ENCODE measurements at places on chromosomes 3 and 15.

- no peak for DNase-seq
These were observed 438.4 kb upstream of the THBS1 start for GRCh38 chr15:39142500-39142899.

DNA sequence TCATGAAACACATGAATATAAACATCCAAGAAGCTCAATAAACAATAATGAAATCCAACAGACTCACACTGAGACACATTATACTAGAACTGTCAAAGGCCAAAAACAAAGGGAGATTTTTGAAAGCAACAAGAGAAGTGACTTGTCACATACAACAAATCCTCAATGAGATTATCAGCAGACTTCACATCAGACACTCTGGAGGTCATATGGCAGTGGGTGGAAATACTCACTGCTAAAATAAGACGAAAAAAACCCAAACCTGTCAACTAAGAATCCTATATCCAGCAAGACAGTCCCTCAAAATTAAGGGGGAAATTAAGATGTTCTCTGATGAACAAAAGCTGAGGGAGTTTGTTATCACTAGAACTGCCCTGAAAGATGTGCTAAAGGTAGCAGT lies 125.4 kb upstream of the MELTF start:
- no peak for DNase-seq

- DNase-seq, result no peak
These were observed 252.8 kb upstream of the RORA start for GRCh38 chr15:61481886-61482285.

DNA sequence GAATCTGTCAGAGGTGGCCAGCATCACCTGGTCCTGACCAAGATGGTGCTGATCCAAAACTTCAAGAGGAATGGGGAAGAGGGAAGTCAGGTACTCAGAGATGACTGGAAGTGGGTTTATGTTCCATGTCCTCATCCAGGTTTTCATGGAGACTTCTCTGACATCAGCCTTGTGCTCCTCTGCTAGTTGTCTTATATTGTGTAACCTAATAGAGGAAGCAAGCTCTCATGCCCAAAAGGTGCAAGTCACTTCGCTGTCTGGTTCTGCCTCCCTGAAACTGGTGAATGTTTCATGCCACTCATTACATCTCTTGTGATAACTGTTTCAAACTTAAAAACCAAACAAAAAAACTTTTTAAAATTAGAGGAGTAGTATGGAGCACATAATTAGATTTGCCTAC lies 127.2 kb upstream of the MANF start:
- no peak for DNase-seq

GRCh38 chr15:49320351-49320750 lies 102.7 kb upstream of the FGF7 start:
- DNase-seq, result no peak

GRCh38 chr3:114428044-114428595 lies 134.3 kb downstream of the TIGIT start:
- no peak for DNase-seq

DNA sequence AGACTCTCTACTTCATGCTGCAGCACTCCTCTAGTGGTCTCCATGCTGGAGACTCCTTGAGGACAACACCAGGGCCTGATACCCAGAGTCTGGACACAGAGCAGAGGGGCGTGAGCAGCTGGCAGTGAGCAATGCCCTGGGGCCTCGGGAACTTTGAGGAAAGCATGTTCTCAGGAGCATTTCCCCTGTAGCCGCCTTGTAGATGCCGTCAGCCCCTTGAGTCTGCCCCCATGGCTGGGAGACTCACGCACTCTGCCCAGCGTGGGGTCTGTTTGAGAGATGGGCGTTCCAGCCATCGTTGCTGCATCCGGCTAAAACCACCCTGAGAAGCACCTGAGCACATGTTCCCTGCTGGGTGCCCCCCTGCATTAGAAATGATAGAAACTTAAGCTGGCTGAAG lies 56.8 kb downstream of the PLXNA1 start:
- DNase-seq, result no peak

DNA sequence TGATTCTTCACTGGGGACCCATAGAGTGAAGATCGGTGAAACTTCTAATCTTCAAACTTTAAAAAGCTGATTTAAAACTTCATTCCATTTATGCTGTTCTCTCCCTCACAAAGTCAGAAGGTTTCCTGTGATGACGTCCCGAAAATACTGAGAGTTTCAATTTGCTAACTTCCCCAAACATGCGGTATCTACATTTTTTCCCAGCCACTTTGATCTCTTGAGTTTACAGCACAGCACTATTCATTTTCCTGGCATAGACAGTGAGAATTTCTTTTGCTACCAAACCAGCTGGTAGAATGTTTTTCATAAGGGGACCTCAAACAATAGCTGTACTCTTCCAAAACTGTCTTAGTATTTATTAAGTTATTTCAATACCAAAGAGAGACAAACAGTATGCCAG lies 156.8 kb downstream of the LSAMP start:
- DNase-seq, result no peak

- DNase-seq, result no peak
These were observed 77.2 kb upstream of the SEMA6D start for GRCh38 chr15:47640079-47640478.

DNA sequence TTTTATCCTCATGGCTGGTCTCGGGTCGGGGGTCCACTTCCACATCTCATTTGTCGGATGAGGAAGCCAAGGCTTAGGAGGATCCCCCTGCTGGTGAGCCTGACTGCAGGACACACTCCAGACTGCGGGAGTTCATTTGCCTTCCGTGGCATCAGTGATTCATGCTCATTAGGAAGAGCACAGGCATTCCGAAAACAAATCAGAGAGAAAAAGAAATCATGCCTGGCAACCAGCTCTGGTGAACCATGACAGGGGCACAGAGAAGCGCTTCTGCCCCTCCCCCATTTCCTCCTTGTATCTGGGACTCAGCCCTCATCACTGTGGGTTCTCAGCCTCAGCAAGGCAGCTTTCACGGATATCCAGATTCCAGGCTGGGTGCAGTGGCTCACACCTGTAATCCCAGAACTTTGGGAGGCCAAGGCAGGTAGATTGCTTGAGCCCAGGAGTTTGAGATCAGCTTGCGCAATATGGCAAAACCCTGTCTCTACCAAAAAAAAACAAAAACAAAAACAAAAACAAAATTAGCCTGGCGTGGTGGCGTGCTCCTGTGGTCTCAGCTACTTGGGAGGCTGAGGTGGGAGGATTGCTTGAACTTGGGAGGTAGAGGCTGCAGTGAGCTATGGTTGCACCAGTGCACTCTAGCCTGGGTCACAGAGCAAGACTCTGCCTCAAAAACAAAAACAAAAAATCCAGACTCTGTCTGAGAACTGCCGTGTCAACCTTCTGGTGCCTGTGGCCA lies 28.4 kb downstream of the IRAK2 start:
- no peak for DNase-seq

- no peak for DNase-seq
These were observed 111.0 kb downstream of the LRRK1 start for GRCh38 chr15:101029971-101030661.

DNA sequence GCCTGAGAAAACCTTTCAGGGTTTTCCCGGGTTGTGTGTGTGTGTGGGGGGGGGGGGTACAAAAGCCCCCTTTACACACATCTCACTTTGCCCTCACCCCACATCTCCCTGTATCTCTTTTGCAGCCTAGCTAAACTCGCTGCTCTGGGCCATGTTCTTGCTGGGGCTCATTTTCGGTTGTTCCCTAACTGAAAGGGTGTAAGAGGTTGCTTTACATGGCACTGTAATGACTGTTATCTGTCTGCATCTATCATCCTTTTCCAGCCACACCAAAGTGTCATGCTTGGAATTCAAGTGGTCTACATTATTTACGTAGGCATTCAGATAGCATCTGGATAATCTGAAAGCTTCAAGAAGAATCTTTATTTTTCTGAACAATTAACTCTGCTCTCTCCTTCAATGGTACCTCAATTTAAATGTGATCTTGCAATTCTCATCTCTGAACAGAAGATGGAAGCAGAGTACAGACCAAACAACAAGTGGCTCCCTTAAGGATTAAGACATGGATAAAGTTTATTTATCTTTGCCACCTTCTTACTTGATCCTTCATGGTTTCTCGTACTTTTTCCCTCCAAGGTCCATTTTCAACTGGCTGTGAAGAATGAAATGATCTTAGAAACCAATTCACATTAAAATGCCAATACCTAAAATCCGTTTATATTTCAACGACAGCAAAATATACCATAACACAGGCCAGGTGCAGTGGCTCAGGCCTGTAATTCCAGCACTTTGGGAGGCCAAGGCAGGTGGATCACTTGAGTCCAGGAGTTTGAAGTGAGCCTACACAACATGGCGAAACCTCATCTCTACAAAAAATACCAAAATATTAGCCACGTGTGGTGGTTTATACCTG lies 34.9 kb downstream of the DCLK3 start:
- DNase-seq, result no peak

Data from GM12892 (cell line).